ENCODE measurements at places on chromosomes 11 and 22.

DNA sequence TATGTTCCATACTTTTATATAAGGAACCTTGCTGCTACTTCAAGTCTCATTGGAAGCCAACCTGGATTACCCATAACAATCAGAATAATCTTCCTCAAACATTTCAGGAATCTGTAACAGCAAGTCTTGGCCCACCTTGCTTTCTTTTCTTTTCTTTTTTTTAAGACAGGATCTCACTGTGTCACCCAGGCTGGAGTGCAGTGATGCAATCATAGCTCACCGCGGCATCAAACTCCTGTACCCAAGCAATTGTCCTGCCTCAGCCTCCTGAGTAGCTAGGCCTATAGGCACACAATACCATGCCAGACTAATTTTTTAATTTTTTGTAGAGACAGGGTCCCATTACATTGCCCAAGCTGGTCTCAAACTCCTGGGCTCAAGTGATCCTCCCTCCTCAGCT, 29.3 kb upstream of the PRDM10 start:
- no peak for DNase-seq

GRCh38 chr11:121341609-121342008, 49.0 kb downstream of the SC5D start:
- no peak for DNase-seq

DNA sequence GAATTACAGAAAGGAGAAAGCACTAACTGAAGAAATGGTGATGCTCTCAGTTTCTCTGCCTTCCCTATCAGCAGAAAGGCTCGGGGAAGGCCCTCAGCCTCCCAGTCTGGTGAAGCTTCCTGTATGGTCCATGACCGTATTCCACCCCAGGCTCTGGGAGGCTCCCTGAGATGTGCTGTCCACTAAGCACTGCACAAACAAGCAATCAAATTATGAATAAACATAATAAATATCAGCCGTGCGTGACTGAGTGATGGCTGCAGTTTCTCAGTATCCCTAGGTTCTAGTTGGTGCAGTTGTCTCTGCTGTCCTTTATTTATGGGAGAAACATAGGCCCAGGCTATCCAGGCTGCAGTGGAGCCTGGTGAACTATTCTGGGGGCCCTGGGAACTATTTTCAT, 3.6 kb downstream of the SMDT1 start:
- no peak for DNase-seq

- DNase-seq = no peak
Observed at GRCh38 chr11:32713496-32713895, 81.0 kb downstream of the CCDC73 start.

DNA sequence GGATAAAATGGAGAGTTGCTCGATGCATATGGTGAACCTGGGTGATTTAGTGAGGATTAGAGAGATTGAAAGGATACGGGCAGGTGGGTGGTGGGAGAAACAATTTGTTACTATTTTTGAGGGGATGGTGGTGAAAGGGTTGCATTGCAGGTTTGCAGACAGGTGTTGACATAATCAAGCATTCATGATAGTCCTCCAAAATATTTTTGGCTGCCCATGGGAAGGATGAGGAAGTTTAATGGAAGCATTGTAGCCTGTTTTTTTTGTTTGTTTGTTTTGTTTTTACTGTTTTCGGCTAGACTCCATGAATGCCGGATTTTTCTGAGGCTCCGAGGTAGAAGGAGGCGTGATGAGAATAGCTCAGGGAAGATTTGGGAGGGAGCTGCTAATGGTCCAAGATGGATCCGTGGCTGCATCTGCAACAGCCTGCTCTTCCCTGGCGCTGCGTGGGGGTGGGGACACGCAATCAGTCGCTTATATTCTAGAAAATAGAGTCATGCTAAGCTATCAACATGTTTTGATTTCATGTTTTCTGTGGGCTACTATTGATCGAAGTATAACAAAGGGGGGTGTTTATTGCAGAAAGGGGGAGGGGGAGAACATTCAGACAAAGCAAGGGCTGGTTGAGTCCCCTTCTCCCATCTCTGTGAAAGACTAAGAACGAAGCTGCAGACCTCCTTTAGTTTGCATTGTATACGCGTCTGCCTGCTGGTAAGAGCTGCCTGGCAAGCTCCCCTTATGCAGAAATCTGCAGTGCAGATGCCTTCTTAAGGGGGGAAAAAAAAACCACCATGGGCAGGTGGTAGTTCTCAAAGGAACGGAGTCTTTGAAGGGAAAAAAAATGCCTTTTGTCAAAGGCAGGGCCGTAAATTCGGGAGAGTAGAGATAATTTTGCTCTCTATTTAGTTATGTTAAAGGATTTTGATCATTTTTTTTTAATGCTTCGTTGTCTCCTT, 1.0 kb downstream of the RTN3 start:
- peak; percentile 65 for DNase-seq

DNA sequence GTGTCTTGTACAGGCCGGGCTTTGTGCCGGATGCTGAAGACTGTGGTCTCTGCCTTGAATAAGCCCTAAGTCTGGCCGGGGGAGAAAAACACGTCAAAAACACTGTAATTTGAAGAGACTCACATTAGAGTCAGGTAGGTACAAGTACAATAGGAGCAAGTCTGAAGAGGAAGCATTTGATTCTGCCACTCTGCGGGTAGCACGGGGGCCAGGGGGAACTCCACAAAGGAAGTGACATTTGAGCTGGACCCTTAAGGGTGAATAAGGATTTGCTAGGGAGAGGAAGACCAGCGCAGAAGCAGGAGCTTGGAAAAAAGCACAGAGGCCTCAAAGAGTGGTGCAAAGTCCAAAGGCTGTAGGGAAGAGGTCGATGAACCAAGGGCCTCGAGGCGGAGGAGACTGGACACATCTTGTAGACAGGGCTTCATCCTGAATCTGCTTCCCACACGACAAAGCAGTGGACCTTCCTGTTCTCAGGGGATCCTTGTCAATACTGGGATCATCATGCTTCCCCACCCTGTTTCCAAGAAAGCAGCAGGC, 38.7 kb downstream of the BUD13 start:
- DNase-seq = no peak

- DNase-seq = no peak
Observed at GRCh38 chr11:118916842-118917388, 8.8 kb downstream of the BCL9L start.

GRCh38 chr11:111934306-111934705, 2.8 kb upstream of the DIXDC1 start:
- no peak for DNase-seq

GRCh38 chr11:105033781-105034180, 1.2 kb downstream of the CASP1 start:
- DNase-seq = no peak

DNA sequence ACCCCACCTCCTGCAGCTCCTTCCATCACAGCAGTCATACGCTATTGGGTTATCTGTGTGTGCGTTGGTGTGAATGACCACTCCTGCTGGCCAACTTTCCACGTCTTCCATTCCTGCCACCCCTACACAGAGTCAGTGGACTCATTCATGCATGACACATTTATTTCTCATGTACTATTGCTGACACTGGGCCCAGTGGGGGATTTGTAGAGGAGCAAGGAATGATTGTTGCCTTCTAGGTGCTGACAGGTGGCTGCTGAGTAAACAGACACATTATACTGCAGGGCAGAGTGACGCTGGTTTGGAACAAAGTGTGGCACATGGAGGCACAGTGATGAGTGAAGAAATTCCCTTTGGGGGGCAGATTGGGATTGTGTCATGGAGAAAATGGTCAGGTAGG, 113.9 kb downstream of the CCDC81 start:
- no peak for DNase-seq

GRCh38 chr22:30426388-30427353, 1.1 kb downstream of the MTFP1 start:
- DNase-seq = peak; percentile 72

- no peak for DNase-seq
Observed at GRCh38 chr22:20532256-20532993, 25.0 kb downstream of the MED15 start.

GRCh38 chr11:8247312-8247711, 16.4 kb downstream of the LMO1 start:
- DNase-seq = no peak

GRCh38 chr22:49934160-49934890, 15.9 kb downstream of the CRELD2 start:
- DNase-seq = no peak

DNA sequence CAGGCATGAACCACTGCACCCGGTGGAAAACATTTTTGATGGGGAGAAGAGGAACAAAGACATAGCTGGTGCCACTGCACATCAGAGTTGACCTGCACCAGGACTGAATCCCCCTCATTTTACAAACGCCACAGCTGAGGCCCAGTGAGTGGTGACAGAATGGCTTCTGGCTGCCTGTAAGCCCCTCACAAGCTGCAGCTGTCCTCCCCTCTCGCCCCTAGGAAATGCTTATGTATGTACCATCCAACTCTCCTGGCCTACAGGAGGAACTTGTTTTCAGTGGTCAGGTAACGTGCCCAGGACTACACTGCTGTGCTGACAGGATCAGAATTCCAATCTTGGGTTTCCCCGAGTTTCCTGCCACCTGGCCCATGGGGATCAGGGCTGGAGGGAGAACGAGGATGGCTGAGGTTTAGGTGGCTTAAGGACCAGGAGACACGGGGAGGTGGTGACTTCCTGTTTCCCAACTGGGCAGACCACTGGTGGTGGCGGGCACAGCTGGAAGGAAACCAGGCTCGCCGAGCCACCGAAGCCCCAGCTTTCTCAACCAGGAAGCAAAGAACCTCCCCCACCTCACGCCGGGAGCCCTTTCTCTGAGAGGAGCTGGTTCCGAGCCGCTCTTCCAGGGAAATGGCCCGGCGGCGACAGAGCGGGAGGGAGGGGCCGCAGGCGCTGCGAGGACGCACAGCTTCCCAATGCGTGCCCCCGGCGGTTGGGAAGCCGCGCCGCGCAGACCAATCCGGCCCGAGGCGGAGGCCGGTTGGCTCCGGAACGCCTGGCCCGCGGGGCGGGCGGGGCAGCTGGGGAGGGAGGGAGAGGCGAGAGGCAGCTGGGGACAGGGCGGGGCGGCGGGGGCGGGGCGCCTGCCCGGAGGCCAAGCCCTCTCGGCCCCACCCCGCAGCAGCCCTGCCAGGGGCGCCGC, 1.0 kb upstream of the LRFN4 start:
- peak; percentile 96 for DNase-seq

DNA sequence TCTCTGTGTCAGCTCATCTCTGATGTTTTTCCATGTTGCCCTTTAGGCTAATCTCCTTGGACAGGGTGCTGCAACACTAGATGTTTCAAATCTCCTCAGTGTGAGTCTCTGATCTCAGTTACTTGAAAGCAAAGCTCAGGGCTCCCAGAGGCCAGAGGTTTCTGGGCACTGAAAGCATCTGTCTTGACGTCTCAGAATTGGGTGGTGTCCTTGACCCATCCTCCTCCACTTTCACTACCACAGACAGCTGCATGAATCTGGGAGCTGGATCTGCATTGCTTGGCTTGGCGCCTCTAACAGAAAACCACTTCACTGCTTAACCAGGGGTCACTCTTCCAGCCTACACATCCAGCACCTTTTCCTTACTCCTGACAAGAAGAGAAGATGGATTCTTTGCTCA, 399.4 kb downstream of the NXPE2 start:
- no peak for DNase-seq

GRCh38 chr11:119376197-119376847, 5.2 kb downstream of the USP2 start:
- peak; percentile 97 for DNase-seq

DNA sequence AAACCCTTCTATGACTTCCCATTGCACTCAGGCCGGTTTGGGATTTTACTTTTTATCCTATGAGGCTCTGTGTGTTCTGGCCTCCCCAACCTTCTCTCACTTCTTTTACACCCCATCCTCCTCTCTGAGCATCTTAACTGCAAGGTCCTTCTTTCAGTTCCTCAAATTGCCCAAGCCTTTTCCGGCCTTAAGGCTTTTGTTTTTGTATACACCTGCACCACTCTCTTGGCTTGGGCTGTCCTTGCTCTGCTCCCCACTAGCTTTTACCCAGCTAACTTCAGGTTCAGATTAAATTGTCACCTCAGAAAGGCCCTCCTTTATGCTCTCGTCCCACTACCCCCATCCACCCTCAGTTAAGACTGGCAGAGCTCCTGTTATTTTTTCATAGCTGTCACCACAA, 55.5 kb downstream of the FAM83F start:
- DNase-seq = no peak

DNA sequence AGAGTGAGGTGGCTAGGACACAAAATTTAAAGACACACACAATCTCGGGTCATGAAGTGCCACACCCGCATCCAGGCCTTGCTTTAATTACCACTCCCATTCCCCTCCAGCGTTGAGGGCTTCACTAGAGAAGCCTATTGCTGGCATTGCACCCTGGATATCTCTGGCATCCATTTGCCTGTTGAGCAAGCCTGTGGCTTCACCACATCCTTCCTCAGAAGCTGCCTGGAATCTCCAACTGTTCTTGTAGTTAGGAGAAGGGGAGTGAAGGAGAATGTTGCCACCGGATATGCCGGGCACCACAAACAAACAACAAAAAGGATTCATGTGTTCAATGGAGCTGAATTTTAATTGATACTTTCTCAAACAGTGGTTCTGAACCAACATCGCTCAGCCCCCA, 34.4 kb upstream of the RCN1 start:
- no peak for DNase-seq

DNA sequence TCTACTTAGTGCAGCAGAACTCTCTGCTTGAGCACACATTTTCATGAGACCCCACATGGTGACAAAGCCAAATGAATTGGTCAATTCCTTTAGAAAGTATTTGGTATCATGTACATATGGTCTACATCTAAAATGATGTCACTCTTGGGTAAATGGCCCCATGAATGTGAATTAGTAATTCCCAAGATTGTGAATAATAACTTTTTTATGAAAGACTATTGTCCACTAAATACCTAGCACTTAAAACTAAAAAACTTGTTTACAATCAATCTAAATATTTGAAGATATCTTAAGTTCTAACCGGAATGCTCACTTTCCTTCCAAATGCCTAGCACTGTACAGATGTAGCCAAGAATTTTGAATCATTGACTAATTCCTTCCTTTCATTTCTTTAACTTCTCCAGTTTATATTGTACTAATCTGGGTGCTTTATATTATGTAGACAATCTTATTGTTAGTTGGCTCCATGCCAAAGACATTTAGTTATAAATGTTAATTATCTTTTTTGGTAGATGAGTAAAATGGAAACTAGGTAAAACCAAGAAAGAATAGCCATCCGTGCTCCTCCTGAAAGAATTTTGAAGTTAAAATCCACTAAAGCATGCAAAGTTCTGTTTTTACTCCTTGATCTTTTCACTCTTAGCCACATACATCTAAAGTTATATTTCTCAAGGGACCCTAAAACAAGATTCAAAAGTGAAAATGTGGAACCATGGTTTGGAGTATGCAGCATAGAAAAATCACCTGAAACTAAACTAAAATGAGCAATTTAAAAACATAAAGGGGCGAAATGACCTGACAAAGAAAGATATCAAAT, 145.0 kb upstream of the ARHGAP20 start:
- DNase-seq = no peak

DNA sequence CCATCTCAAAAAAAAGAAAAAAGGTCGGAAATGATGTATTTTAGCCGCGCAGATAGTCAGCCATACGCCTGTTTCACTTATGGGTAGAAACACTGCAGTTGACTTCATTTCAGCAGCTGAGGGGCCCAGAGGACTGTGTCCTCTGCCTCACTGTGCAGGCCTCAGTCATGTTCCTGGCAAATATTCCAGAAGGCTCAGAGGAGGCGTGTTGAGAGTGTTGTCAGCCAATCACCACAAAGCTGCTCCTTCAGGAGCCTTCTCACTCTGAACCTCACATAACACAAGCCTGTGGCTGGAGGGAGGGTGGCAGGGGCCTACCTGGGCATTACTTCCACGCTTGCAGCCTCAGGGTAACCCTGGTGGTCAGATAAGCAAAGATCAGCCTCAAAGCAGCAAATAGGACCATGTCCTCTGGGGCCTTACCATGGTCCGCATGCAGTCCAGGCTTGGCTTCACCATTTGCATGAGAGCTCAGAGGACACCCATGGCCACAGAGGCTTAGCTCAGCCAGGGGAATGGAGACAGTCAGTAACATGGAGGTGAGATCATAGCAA, 17.3 kb upstream of the TREH start:
- no peak for DNase-seq

- no peak for DNase-seq
Observed at GRCh38 chr22:27224485-27225374, 567.3 kb downstream of the MIAT start.
